Gastrocnemius medialis (tissue), 4 donors: ENCODE measurements at places on chromosomes 12 and 14. TPM values are rescaled to one million over a fixed set of nuclear protein-coding genes. Genes with fewer than 3 reads are reported as not detected.

DNA sequence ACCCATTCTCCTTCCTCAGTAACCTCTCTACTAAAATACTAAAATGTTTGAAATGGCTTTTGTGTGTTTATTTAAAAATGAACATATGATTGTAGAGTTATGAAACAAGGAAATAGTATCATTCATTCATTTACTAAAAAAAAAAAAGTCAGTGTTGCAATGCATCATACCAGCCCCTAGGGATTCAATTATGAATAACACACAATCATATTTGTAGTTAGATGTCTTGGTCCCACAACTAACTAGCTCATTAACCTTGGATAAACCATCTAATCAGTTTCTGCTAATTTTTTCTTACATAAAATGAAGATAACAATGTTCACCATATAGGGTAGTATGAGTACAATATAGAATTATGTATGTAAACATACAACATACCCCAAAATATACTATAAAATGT is 183.2 kb downstream of the GRIN2B start:
- no peak for DNase-seq
- H3K27ac ChIP-seq = no peak overlapping the region
- no peaks in the 10 kb centered on the region for H3K4me1 ChIP-seq
- no peaks in the 10 kb centered on the region for H3K27me3 ChIP-seq
- H3K4me3 ChIP-seq = no peak overlapping the region
- no peaks in the 10 kb centered on the region for H3K36me3 ChIP-seq

DNA sequence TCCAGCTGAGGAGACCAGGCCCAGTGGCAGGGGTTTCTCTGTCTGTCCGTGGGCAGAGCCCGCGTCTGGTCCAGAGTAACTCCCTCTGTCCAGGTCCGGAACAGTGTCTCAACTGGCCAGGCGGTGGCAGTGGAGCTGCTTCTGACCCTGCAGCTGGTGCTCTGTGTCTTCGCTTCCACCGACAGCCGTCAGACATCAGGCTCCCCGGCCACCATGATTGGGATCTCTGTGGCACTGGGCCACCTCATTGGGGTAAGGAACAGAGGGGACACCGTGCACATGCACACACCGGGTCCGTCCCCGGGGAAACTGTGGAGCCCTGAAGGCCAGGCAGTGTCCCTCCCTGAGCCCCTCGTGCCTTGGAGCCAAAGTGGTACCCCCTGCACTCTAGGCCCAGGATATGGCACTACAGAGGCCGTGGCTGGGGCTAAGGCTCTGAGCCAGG is 1.5 kb downstream of the AQP6 start:
- no peak overlapping the region for H3K4me3 ChIP-seq
- no peaks in the 10 kb centered on the region for H3K36me3 ChIP-seq
- H3K4me1 ChIP-seq = no peaks in the 10 kb centered on the region
- DNase-seq = peak; percentile 35
- no peaks in the 10 kb centered on the region for H3K27me3 ChIP-seq
- H3K27ac ChIP-seq = no peak overlapping the region

Gene LIN7A
- 1.7 TPM for total RNA-seq

- no peaks in the 10 kb centered on the region for H3K27me3 ChIP-seq
- H3K4me3 ChIP-seq = no peak overlapping the region
- no peaks in the 10 kb centered on the region for H3K4me1 ChIP-seq
- DNase-seq = no peak
- H3K27ac ChIP-seq = no peak overlapping the region
- no peaks in the 10 kb centered on the region for H3K36me3 ChIP-seq
Measured at GRCh38 chr12:23669691-23670090, 279.8 kb downstream of the SOX5 start.

Gene KCNA1
- total RNA-seq = not detected

DNA sequence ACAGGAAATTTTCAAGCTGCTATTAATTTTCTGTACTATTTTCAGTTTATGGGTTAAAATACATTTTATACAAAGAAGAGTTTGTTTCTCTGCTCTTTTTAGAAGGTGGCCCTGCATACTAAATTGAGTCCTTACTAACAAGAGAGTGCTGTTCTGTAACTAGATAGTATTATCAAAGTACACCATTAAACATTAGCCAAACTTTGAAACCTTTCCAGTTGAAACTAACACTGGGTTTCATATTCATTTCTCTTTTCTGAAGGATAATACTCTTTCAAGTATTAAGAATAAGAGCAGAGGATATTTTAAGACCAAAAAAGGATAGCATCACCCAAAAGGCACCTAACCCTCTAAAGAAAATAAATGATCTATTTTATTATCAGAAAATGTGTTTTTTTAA is 47.2 kb downstream of the PEBP1 start:
- no peaks in the 10 kb centered on the region for H3K27me3 ChIP-seq
- H3K27ac ChIP-seq = peak overlapping the region; percentile 47
- DNase-seq = no peak
- no peak overlapping the region for H3K4me3 ChIP-seq
- H3K36me3 ChIP-seq = peaks cover 2% of the 10 kb centered on the region
- H3K4me1 ChIP-seq = peaks cover 13% of the 10 kb centered on the region

DNA sequence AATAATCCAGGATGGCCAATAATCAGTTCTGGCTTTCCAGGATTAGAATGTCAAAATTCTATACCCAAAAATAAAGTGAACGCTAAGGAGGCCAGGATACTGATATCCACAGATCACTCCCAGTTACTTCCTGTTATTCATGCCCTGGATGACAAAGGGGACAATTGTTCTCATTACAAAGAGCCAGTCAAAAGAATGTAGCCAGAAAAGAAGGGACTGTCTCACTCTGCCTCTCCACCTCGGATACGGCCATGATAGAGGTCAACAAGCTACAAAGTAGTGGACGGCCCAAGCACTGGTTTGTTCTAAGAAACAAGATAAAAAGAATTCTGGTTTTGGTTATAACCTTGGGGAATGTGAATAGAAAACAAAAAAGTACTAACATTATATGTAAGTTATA is 116.1 kb upstream of the ATF7IP start:
- no peaks in the 10 kb centered on the region for H3K27me3 ChIP-seq
- H3K36me3 ChIP-seq = no peaks in the 10 kb centered on the region
- H3K4me1 ChIP-seq = no peaks in the 10 kb centered on the region
- no peak for DNase-seq
- H3K27ac ChIP-seq = no peak overlapping the region
- no peak overlapping the region for H3K4me3 ChIP-seq

GRCh38 chr12:56062996-56063395 is 17.0 kb upstream of the ERBB3 start:
- no peaks in the 10 kb centered on the region for H3K36me3 ChIP-seq
- DNase-seq = no peak
- no peaks in the 10 kb centered on the region for H3K4me1 ChIP-seq
- H3K4me3 ChIP-seq = no peak overlapping the region
- H3K27ac ChIP-seq = no peak overlapping the region

DNA sequence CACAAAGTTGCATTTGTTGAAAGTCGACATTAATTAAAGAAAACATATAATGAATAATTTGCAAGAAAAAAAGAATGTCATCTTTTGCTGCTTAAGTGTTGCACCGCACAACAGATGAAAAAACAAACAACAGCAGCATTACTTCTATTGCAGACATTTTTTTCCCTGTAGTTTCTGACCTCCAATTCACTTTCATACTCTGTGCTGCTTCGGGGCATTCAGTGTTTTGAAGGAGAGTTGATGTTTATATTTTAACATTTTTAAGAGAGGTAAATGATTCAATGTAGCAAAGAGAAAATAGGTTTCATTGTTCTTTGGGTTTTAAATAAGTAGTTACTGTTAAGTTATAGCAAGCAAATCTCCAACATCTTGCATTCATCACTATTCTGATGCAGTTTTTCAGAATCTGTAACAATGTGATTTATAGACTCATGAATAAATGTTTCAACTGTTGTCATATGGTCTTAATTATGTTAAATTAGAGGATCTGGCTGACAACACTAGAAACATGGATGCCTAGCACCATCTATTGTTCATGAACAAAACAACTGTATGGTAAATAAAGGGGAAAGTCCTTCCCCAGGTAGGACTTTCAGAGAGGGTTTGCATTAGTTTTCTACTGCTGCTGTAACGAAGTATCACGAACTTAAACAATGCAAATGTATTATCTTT is 168.1 kb downstream of the BCAT1 start:
- H3K27ac ChIP-seq = no peak overlapping the region
- H3K4me1 ChIP-seq = no peaks in the 10 kb centered on the region
- no peaks in the 10 kb centered on the region for H3K27me3 ChIP-seq
- H3K36me3 ChIP-seq = no peaks in the 10 kb centered on the region
- H3K4me3 ChIP-seq = no peak overlapping the region

DNA sequence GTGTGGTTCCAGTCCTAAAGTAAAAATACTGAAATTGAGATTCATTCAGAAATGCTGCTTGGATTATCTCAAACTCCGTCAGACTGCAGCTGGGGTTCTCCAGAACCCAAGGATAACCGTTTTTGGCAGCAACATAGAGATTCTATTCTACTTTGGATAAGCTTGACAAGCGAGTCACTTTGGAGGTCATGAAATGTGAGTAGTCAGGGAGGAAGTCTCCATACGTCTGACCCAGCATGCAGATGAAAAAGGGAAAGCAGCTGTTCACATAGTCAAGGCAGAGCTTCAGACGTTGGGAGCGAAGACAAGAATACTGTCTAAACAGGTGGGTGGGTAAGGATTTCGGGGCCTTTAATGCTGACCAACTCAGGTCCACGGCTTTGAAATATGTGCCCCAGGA is 14.9 kb upstream of the HSP90B1 start:
- H3K27ac ChIP-seq = no peak overlapping the region
- DNase-seq = no peak
- H3K27me3 ChIP-seq = no peaks in the 10 kb centered on the region
- H3K4me1 ChIP-seq = peaks cover 12% of the 10 kb centered on the region

Gene TMPRSS12
- total RNA-seq = not detected

Gene PLA2G1B
- not detected for total RNA-seq

- no peaks in the 10 kb centered on the region for H3K27me3 ChIP-seq
- no peak overlapping the region for H3K4me3 ChIP-seq
- H3K36me3 ChIP-seq = no peaks in the 10 kb centered on the region
- H3K27ac ChIP-seq = no peak overlapping the region
- no peak for DNase-seq
Measured at GRCh38 chr12:118850244-118850825, 131.0 kb upstream of the SRRM4 start.

- no peak for DNase-seq
- H3K4me1 ChIP-seq = peaks cover 27% of the 10 kb centered on the region
- no peaks in the 10 kb centered on the region for H3K27me3 ChIP-seq
- H3K36me3 ChIP-seq = no peaks in the 10 kb centered on the region
Measured at GRCh38 chr14:61229981-61230380, 51.2 kb downstream of the TMEM30B start.

Gene GYS2
- total RNA-seq = not detected

Gene FAM222A
- total RNA-seq = 7.0 TPM
